ENCODE measurements at places on chromosomes 16 and 17. TPM values are rescaled to one million over a fixed set of nuclear protein-coding genes. Genes with fewer than 3 reads are reported as not detected.
A peak's percentile ranks its signal among the peaks of the same experiment; 100 is the strongest.

SLC6A4 gene
- total RNA-seq: not detected

DNA sequence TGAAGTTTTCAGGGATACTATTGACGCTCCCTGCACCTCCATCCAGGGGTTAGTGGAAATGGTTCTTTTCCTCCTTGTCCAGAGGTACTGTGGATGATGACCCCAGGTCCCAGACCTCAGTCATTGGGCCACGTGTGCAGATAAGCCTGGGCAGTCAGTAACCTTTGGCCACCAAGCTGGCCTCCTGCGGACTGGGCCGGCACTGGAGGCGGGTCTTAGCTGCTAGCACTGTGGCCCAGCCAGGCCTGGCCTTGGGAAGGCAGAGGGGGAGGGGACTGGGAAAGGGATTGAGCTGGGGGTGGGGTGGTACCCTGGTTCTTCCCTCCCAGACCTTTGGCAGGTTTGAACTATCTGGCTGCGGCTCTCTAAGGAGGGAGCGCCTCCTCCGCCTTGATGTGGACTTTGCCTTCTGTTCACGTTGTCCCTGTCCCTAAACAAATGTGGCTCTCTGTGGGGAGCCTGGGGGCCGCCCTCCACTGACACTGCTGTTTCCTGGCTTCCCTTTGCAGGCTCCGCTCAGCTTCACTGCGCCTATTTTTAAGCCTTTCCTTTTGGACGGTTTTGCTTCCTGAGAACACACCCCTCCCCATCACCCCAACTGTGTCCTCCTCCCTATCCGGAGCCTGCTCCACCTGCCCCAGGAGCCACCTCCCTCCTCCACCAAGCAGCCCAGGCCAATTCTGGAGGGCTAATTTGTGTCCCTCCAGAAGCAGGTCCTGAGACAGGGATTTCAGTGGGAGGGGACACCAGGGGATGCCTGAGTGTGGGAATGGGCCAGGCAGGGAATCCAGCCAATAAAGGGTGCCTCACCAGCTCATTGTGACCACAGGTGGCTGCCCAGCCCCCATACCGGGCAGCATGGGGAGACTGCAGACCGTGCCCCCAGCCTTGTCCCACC lies 251.9 kb downstream of the SEC14L1 start:
- H3K4me1 ChIP-seq: peaks cover 40% of the 10 kb centered on the region
- H3K4me3 ChIP-seq: no peak overlapping the region
- H3K27me3 ChIP-seq: no peaks in the 10 kb centered on the region
- peaks cover 2% of the 10 kb centered on the region for H3K36me3 ChIP-seq

DNA sequence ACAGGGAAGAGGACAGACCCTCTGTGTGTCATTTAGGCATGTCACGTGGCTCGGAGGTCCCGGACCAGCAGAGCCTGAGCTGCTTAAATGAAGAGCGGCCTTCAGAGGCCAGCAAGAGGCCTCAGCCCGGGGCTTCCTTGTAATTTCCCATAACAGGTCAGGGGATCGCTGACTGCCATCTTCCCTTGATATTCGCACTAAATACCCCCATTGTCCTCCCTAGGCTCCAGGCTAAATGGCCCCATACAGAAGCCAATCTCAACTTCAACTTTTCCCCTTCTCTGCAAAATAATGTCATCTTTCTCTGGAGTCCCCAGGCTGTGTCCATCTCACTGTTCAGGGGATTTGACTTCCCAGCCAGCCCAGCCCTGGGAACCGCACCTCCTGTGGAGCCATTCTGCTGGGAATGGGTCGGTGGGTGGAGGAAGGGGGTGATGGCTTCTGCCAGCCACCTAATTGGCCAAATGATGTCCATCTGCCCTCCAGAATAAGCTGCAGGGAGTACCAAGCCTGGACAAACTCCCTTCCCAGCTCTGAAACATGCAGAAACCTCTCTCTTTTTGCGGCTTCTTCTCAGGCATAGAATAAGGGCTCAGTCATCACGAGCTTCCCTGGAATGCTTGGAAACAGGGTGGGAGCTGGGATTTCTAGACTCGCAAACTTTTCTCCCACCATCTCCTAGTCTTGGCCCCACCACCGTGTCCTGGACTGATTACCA lies 129.9 kb downstream of the SDK2 start:
- no peak for DNase-seq
- no peak overlapping the region for H3K4me3 ChIP-seq
- H3K4me1 ChIP-seq: no peaks in the 10 kb centered on the region

GRCh38 chr17:13702266-13702665 lies 100.5 kb upstream of the HS3ST3A1 start:
- H3K4me1 ChIP-seq: peaks cover 37% of the 10 kb centered on the region
- no peaks in the 10 kb centered on the region for H3K36me3 ChIP-seq
- H3K27me3 ChIP-seq: no peaks in the 10 kb centered on the region
- no peak overlapping the region for H3K4me3 ChIP-seq
- H3K27ac ChIP-seq: 0 out of 2 replicates have a peak overlapping the region, but pooled peaks have one; percentile 12
- peak; percentile 71 for DNase-seq

MEOX1 gene
- 0.84 TPM for total RNA-seq

KRTAP4-4 gene
- not detected for total RNA-seq

DNA sequence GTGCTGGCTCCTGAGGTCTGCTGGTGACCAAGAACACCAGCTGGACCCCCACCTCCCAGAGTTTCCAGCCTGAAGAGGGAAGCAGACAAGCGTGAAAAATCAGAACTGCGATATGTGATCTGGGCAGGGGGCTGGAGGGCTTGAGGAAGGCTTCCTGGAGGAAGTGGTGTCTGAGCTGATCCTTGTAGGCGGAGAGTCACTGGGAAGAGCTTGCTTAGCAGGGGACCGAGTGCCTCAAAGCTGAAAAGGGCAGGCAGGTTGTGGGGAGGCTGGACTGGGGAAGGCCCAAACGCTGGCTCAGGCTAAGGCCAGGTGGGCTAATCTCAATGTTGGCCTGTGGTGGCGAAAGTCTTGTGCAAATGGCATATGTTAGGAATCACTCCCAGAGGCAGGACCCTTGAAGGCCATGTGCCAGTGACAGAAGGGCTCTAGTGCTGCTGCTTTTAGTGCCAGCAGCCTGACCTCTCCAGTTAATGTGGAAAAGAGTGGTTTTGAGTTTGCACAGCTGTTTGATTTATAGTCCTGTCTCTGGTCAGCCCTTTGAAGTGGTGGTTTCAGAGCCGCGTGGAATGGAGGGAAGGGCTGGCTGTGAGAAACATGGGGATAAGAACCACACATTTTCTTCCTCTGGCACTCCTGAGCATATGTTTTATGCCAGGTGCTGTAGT lies 85.3 kb upstream of the LGALS9 start:
- peaks cover 3% of the 10 kb centered on the region for H3K4me1 ChIP-seq
- no peaks in the 10 kb centered on the region for H3K36me3 ChIP-seq
- no peaks in the 10 kb centered on the region for H3K27me3 ChIP-seq

GGA2 gene
- total RNA-seq: 26.5 TPM

EVPL gene
- 48.3 TPM for total RNA-seq

IRF8 gene
- total RNA-seq: not detected

DNA sequence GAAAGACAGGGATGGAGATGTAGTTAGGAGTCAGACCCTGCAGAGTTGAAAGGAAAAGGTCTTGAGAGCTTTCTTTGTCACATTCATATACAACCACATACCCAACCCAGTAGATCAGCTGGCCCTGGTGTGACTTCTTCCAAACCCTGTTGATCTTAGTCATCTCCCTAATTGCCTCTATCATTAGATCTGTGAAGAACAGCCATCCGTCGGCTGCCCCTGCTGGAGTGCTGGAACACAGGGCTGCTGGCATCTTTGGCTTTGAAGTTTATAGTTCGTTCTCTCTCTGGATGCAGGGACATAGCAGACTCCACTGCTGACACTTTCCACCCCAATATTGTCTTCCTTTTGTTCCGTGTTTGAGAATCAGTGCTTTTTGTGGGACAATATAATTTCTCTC lies 10.4 kb upstream of the SMG8 start:
- no peak overlapping the region for H3K4me3 ChIP-seq
- no peak overlapping the region for H3K27ac ChIP-seq
- no peak for DNase-seq
- no peaks in the 10 kb centered on the region for H3K4me1 ChIP-seq
- peaks cover 68% of the 10 kb centered on the region for H3K36me3 ChIP-seq

Measured in PC-3 (cell line).